ENCODE measurements at places on chromosomes 2 and 18. TPM values are rescaled to one million over a fixed set of nuclear protein-coding genes. Genes with fewer than 3 reads are reported as not detected.

- no peak for DNase-seq
These were observed 676.1 kb upstream of the CELF4 start for GRCh38 chr18:38241736-38242135.

DNA sequence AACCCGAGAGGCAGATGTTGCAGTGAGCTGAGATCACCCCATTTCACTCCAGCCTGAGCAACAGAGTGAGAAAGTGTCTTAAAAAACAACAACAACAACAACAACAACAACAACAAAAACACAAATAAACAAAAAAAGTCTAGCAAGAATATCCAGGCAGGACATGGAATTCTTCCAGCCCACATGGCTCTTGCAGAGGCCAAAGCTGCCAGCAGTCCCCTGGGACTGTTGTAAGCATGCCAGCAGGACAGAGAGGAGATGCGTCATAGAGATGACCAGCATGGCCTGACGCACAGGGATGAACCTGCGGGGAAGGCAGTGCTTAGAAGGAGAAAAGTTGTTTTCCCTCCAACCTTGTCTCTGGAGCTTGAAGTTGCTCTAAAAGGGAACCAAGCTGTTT is 182.3 kb upstream of the PGAP1 start:
- no peak for DNase-seq

Gene CRACDL
- total RNA-seq = 9.7 TPM

GRCh38 chr2:206442474-206442832 is 879 bp upstream of the ADAM23 start:
- no peak for DNase-seq

- DNase-seq = no peak
These were observed 95.2 kb upstream of the NCK2 start for GRCh38 chr2:105649534-105649933.
